T-helper 17 cell (primary cell): ENCODE measurements at places on chromosomes 2 and 18.

DNA sequence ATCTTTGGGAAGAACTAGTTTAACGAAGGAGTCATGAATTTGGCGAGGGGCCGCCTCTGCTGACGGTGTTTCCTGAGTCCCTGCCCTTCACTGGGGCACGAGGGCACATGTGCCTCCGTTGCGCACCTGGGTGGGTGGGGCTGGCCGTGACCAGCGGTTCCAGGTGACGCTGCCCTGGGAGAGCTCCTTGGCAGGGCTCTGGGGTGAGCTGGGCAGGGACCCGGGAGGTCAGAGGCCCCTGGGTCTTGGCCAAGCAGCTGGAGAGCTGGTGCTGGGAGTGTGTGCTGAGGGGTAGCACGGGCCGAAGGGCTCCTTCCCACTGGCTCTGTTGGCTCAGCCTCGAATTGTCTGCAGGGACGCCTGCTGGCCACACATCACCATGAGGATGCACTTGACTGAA is 104.6 kb downstream of the RTP5 start:
- no peak for DNase-seq

GRCh38 chr2:12507295-12507694 is 209.4 kb upstream of the TRIB2 start:
- peak; percentile 20 for DNase-seq

DNA sequence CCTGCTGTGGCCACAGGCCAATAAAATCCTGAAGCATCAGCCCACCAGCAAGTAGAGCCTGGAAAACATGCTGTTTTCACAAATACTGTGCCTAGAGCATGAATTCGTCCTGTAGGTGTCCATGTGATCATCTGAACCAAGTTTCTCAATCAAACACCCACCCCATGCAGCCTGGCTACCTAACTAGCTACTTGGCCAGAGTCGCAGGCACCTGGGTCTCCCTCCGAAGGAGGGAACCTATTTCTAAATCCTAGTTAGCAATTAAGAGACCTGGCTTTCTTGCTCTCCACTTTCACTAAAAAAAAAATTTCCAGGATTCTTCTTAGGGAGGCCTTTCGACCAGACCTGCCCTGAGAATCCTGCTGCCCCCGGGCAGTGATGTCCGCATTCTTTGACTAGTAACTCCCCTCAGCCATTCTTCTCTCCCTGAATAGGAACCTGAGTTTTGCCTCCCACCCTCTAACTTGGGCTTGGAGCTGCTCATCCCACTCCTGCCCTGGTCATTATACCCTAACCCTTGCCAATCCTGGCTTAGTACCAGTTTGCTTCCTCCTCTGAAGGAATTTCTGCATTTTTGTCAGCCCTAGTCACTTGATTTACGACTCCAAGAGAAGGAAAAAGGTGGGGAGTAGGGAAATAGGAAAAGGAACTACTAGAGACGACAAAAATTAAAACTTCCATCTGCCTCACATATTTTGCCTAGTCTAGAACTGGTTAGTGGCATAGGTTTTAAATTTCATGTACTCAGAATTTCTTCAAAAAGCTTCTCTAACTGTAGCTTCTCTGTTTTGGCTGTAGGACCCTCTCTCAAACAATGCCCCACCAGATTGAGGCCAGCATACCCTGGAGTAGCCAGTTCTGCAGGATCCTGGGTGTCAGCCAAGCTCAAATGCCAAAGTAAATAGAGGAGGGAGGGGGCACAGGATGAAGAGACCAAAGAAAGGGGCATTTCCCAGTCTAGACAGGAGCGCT is 25.4 kb upstream of the TANK start:
- DNase-seq = no peak

DNA sequence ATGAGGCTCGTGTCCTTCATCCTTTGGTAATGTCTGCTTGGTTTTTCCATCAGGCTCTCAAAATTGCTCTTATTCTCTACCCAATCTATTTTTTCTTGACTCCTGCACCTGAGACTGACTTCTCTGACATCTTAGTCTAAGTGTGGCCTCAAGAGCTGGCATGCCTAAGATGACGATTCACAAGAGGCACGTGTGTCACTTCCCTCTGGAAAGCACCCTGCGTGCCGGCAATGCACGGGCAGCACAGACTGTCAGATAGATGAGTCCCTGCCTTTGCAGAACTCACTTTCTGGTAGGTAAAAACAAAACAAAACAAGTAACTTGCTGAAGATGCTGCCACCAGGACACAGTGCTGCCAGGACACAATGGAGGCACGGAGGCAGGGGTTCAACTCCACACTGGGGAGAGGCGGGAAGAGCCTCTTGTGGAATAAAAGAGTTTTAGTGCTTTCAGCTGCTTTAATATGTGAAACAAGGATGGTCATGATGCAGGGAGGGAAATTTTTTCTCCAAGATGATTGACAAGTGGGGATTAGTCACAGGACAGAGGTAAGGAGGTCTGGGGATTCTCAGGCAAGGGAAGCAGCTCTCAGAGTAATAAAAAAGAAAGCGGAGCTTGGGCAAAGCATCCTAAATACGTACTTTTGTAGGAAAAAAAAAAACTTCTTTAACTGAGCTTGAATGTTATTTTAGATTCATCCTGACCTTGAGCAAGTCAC is 27.3 kb downstream of the CYB5A start:
- no peak for DNase-seq
